Common myeloid progenitor, CD34-positive (primary cell): ENCODE measurements at places on chromosomes 7 and 10.

DNA sequence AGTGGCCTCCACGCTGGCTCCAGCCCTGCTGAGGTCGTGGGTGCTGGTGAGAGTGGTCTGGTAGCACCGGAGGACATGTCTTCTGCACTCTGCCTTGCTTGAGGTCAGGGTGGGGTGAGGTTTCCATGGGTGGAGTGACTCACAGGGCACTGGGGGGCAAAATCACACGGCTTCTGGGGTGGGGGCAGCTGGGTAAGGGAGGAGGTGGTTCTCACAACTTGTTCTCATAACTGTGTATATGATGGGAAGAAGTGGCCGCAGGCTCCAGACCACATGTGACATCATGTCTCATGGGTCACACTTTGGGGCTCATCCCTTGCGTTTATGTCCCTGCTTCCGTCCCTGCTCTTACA lies 884 bp upstream of the PRF1 start:
- no peak for DNase-seq

- no peak for DNase-seq
Observed at GRCh38 chr7:149023662-149024061, 4.6 kb downstream of the PDIA4 start.

DNA sequence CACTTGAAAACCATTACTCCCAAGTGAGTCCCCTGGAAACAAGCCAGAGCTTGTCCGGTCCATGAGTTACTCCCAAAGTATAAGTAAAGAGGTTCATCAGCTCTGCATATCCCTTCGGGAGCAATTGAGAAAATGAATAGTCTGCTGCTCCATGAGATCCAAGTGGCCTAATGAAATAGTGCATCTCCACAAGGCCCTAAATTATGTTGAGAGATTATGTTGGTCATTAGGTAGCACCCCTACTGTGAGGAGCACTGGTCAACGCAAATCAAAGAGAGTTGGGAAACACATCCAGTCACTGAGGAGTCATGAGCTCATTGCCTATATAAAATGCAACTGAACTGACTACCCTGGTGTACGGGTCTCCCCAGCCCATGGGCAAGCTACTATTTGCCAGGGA lies 205.5 kb upstream of the AOAH start:
- DNase-seq, result no peak

GRCh38 chr7:50312250-50313162 lies 8.0 kb downstream of the IKZF1 start:
- no peak for DNase-seq

DNA sequence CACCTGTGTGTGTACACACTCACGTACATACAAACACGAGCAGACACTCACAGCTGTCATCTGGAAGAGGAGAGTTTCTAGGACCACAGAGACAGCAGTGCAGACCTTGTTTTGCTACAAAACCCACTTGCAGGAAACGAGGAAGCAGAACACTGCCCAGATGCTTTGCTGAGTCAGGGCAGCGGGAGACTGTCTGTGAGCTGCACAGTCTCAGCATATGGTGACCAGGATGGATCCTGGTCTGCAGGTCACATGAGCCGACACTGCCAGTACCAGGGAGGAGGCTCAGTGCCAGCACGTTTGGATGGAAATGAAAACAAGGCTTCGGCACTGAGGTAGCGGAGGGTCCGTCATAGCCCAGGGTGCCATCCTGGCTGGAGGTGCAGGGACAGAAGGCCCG lies 117.6 kb upstream of the DPP6 start:
- DNase-seq, result no peak

- DNase-seq, result no peak
Observed at GRCh38 chr7:157580324-157580723, 243.5 kb downstream of the DNAJB6 start.

GRCh38 chr7:81926154-81926553 lies 156.3 kb upstream of the HGF start:
- DNase-seq, result no peak
